T-helper 17 cell (primary cell): ENCODE measurements at places on chromosomes 2 and 18.

- H3K36me3 ChIP-seq, result peaks cover 6% of the 10 kb centered on the region
- no peak overlapping the region for H3K4me3 ChIP-seq
- H3K4me1 ChIP-seq, result peaks cover 16% of the 10 kb centered on the region
- no peak for DNase-seq
- H3K27ac ChIP-seq, result no peak overlapping the region
- H3K27me3 ChIP-seq, result peaks cover 21% of the 10 kb centered on the region
Measured at GRCh38 chr18:74389991-74390390, 67.1 kb downstream of the DIPK1C start.

DNA sequence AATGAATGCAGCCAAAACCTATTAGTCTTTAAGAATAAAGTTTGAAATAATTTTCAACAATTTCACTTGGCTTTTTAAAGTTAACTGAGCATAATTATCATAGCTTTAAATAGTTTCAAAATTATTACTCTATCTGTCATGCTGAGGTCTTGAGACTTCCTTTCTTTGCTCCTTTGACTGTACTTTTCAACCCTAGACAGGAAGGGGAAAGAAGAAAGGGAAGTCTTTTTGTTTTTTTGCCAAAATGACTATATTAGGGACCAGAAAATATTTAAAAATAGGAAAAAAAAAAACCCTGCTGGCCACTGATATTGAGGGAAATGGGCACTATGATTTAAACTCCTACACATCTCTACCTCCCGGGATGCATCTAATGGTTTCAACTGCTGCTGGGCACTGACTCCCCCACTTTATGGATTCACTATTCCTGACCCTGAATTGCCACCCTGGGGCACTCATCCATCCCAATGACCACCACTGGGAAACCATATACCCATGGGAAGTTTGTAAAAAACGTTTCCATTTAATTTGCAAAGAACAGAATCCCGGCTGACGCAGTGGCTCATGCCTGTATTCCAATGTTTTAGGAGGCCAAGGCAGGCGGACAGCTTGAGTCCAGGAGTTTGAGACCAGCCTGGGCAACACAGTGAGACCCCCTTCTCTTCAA is 50.5 kb downstream of the GAREM1 start:
- no peak for DNase-seq
- H3K36me3 ChIP-seq, result no peaks in the 10 kb centered on the region
- H3K4me1 ChIP-seq, result no peaks in the 10 kb centered on the region
- no peak overlapping the region for H3K4me3 ChIP-seq
- no peak overlapping the region for H3K27ac ChIP-seq

DNA sequence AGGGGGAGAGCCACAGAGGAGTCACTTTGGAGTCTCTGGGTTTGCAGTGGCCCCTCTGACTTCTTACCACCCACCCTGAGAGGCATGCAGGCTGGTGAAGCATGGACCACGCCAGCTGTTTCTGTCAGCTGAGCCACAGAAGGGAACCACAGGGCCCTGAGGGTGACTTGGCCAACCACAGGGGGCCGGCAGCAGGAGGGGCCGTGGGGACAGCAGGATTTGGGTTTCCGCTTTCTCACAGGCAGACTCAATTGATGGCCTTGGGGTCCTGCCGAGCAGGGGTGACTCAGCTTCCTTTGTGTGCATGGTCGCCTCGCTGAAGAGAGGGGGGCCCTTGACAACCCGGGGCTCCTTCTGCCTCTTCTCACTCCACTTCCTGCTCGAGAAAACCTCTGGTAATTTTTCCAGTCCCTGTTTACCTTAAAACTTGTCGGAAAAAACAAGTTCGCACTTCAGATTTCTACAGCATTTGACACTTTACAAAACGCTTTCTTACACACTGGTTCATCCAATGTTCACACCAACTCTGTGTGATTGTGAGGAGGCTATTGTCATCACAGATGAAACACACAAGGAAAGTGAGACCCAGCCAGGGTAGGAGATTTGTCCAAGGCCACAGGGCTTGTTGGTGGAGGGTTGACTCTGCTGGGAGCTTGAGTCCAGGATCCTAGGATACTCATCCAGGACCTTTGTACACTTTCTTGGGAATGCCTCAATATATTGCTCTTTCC is 311.2 kb downstream of the LPIN1 start:
- H3K27ac ChIP-seq, result no peak overlapping the region
- peaks cover 17% of the 10 kb centered on the region for H3K4me1 ChIP-seq
- peaks cover 7% of the 10 kb centered on the region for H3K36me3 ChIP-seq
- no peak for DNase-seq

GRCh38 chr2:224545884-224546644 is 39.1 kb downstream of the CUL3 start:
- peaks cover 1% of the 10 kb centered on the region for H3K36me3 ChIP-seq
- H3K27ac ChIP-seq, result no peak overlapping the region
- no peaks in the 10 kb centered on the region for H3K27me3 ChIP-seq
- H3K4me1 ChIP-seq, result peaks cover 32% of the 10 kb centered on the region
- DNase-seq, result no peak

DNA sequence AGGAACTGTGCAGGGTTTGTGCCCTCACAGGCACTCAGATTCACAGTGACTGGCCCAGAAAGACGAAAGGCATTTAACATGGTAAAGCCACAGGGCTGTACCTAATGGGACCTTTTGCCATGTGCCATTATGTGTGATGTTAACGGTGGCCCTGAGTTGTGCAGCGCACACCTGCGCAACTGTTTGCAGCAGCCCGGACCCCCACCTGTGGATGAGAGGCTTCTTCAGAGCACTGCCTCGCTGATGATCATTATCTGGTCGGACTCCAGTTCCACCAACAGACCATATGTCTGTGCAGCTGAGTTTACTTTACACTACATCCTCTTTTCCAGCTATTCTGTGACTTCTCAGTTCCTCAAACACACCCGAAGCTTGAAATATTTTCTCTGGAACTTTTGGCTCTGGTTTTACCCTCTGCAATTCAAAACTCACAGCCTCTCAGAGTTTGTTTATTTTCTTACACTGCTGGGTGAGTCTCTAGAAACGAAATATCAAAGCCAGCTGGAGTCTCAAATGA is 35.6 kb upstream of the UBE2F start:
- peaks cover 12% of the 10 kb centered on the region for H3K4me1 ChIP-seq
- no peak overlapping the region for H3K27ac ChIP-seq
- peaks cover 6% of the 10 kb centered on the region for H3K36me3 ChIP-seq

- H3K4me1 ChIP-seq, result peaks cover 42% of the 10 kb centered on the region
- peak overlapping the region; percentile 82 for H3K4me3 ChIP-seq
- peak; percentile 27 for DNase-seq
- H3K27ac ChIP-seq, result peak overlapping the region; percentile 98
- no peaks in the 10 kb centered on the region for H3K27me3 ChIP-seq
Measured at GRCh38 chr2:136238286-136239078, 120.5 kb upstream of the CXCR4 start.
